Left renal cortex interstitium (tissue), 4 donors: ENCODE measurements at places on chromosomes 16 and 17. TPM values are rescaled to one million over a fixed set of nuclear protein-coding genes. Genes with fewer than 3 reads are reported as not detected.

The GRIN2C gene
- polyA plus RNA-seq: 0.22 TPM

The NOD2 gene
- 0.28 TPM for polyA plus RNA-seq

The SLC16A3 gene
- polyA plus RNA-seq: 11.4 TPM

The SLC6A2 gene
- polyA plus RNA-seq: 0.16 TPM

The EPX gene
- polyA plus RNA-seq: 1.7 TPM

The TP53TG3B gene
- not detected for polyA plus RNA-seq

The OTOP2 gene
- not detected for polyA plus RNA-seq

The KCNH4 gene
- 0.03 TPM for polyA plus RNA-seq

The PPY gene
- 0.52 TPM for polyA plus RNA-seq

The FNDC8 gene
- 0.22 TPM for polyA plus RNA-seq

The HOXB13 gene
- polyA plus RNA-seq: not detected

The ADORA2B gene
- polyA plus RNA-seq: 7.5 TPM
